ENCODE measurements at places on chromosomes 5 and 9.

DNA sequence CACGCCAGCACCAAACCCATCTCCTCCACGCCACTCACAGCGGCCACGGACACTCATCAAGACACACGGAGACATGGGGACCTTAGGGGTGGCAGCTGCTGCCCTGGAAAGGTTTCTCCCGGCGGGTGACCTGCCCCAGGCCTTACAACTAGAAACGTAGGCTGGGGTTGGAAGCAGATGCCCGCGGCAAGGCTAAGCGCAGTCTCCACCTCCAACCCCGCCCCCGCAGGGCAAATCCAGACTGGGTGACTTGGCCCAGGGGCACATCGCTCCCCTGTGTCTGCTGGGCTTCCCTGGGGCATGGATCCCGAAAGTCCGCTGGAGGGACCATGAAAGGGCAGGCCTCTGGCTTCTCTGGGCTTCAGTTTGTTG lies 12.0 kb upstream of the ASS1 start:
- no peak for DNase-seq

DNA sequence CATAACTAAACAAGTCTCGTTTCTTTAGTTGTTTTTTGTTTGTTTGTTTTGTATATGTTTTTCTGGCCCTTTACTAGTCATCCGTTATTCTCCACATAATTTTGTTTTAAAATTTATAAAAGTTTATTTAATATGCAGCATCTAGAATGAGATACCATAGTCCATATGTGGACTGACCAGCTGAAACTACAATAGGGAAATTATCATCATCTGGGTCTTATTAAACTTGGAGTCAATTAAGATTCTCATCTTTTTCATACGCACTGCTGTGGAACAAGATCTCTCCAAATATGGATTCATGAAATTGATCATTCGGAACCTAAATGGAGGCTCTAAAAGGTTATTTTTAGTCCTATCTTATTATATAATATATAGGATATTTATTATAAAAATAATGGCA lies 99.3 kb downstream of the FGF1 start:
- no peak for DNase-seq

DNA sequence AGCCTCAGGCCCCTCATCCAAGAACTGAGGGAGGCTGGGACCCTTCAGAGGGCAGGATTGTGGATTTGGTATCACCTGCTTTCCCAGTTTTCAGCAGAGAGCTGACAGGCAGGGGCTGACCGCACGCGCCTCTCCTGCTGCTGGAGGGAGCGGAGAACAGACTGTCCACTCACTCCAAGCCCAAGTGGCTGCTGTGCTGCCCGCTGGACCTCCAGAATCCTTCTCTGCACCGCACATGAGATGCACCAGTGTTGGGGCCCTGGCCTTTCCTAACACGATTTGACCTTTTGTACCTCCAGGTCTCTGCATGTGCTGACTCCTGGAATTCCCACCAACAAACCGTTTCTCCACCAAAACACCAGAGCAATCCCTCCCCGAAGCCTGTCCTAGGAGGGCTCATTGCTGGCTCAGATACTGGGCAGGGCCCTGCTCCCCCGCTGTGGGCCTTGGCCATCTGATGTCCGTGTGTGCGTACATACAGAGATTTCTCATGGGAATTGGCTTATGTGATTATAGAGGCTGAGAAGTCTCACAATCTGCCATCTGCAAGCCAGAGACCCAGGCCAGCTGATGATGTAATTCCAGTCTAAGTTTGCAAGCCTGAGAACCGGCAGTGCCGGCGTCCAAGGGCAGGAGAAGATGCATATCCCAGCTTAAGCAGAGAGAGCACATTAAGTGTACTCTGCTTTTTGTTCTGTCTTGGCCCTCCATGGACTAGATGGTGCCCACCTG lies 141.7 kb downstream of the GADD45G start:
- DNase-seq, result no peak

DNA sequence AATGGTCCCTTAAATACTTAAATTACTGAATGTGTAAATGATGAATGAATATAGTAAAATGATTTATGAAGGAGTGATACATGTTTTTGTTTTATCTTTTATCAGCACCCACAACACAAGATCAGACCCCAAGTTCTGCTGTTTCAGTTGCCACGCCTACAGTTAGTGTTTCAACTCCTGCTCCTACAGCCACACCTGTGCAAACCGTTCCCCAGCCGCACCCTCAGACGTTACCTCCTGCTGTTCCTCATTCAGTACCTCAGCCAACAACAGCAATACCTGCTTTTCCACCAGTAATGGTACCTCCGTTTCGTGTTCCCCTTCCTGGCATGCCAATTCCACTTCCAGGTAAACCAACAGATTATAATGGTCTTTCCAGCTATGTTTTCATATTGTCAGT lies 16.3 kb downstream of the TCERG1 start:
- DNase-seq, result no peak

- DNase-seq, result no peak
Measured at GRCh38 chr5:177025101-177025601, 2.7 kb downstream of the ZNF346 start.

DNA sequence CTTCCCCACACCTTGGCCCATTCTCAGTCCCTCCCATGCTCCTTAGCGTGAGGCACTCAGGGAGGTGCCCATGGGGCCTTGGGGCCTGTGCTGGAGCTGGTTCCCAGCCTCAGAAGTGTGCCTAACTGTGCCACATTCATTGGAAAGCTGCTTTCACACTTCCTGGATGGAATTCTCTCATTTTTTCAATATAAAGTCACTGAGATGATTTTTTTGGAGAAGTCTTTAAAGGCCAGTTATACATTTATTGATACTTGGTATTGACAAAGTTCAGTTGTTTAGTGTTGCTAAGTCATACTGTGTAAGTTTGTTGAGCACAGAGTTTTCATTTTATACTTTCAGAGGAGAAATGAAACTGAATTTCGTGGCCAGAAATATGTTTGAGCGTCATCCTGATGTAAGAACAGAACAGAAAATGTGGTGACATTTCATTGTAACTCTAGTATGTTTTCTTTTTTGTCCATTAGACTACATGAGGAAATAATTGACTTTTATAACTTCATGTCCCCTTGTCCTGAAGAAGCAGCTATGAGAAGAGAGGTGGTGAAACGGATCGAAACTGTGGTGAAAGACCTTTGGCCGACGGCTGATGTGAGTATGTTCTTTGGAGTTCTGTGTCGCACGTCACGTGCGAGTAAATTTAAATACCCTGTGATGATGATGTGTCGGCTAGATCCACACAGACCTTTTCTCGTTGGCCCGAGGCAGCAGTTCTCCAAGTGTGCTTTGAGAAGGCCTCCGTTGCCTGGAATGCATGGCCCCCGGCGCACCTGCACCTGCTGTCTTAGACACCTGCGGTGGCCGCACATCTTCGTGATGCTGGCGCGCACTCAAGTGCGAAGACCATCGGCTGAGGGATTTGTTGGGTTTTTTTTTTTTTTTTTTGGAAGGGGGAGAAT lies 24.1 kb downstream of the TENT4A start:
- no peak for DNase-seq

DNA sequence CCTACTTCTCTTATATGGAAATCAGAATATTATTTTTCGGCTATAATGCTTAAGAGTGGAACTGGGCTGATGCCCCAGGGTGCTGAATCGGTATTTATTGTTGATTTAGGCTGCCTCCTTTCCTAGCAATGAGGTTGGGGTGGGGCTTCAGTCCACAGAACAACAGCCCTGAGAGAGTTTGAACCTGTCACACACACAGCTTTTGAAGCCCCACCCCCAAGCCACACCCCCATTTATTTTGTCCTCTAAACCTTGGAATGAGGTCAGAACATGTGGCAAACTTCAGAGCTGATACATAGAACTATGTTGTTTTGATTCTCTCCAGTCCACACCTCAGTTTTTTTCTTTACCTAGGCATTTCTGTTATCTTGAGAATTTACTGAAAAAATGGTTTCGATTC lies 51.7 kb upstream of the CAMK4 start:
- DNase-seq, result no peak

DNA sequence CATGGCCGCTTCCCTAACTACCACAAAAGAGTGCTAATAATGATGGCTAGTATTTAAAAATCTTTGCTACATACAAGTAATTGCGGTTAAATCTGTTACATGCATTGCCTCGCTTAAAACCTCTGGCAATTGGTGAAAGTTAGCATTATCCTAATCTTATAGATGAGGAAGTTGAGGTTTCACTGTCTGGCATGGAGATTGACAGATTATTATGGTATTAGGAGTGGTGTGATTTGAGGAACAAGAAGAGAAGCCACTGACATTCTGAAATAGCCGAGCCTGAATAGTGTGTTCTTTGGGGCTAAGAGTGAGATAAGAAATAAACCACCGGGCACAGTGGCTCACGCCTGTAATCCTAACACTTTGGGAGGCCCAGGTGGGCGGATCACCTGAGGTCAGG lies 45.3 kb upstream of the DPYSL3 start:
- DNase-seq, result no peak

GRCh38 chr5:138962614-138963370 lies 87.7 kb upstream of the LRRTM2 start:
- DNase-seq, result no peak

- no peak for DNase-seq
Measured at GRCh38 chr9:71824257-71824656, 55.9 kb upstream of the CEMIP2 start.

All from esophagus squamous epithelium (tissue), 5 donors.